Stimulated activated naive B cell treated with anti-CD40 and anti-IgM and Interleukin-4, amounts not matched to agents 10 μg/mL and 1 μg/mL and 100 μg/mL, for 72 hours (primary cell): ENCODE measurements at places on chromosomes 2 and 18.

GRCh38 chr18:52950155-52950554 is 610.2 kb downstream of the DCC start:
- no peak for DNase-seq

DNA sequence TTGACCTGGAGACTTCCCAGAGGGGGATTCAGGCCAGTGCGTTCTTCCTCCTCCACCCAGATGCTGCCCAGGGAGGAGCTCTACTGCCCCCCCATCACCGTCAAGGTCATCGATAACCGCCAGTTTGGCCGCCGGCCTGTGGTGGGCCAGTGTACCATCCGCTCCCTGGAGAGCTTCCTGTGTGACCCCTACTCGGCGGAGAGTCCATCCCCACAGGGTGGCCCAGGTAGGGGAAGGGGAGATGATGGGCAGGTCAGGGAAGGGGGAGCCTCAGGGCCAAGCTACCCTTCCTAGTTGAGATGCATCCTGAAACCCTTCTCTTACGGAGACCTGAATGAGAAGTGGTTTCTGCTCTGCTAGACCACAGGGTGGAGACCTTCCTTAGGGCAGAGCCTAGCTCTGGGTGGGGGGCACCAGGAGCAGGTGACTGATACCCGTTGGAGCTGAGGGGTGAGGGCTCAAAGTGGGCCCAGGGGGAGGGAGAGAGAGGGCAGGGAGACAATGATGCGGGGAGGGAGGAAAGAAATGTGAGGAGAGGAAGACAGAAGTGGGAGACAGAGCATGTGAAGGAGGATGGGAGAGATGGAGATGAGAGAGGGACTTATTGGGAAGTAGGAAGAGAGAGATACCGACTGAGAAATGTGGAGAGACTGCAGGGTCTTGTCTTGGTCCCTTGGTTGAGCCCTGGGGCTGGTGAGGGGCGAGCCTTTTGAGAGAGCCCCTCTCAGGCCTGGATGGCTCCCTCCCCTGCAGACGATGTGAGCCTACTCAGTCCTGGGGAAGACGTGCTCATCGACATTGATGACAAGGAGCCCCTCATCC is 159.4 kb downstream of the DYSF start:
- DNase-seq = no peak

GRCh38 chr2:102147935-102148334 is 5.4 kb downstream of the IL1R1 start:
- DNase-seq = no peak

GRCh38 chr2:160289831-160290230 is 89.8 kb upstream of the ITGB6 start:
- DNase-seq = no peak

DNA sequence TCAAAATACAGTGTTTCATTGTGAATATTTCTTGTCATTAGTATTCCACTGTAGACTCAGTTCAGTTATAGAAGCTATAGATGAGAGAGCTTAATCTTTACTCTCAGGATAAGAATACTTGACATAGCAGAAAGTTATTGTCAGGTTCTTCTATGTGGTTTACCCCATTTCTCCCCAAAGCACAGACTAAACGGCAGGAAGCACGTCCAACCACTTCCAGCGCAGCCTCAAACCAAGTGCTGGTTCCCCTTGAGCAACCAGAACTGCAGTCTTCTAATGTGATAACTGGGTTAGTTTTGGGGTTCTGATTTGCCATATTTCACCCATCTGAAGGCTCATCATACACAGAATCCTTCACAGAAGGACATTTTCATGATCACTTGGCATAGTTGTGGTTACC is 324.7 kb downstream of the SLC8A1 start:
- DNase-seq = no peak

GRCh38 chr2:101781791-101782426 is 84.4 kb downstream of the MAP4K4 start:
- no peak for DNase-seq

GRCh38 chr2:120736202-120736623 is 545 bp downstream of the GLI2 start:
- no peak for DNase-seq

DNA sequence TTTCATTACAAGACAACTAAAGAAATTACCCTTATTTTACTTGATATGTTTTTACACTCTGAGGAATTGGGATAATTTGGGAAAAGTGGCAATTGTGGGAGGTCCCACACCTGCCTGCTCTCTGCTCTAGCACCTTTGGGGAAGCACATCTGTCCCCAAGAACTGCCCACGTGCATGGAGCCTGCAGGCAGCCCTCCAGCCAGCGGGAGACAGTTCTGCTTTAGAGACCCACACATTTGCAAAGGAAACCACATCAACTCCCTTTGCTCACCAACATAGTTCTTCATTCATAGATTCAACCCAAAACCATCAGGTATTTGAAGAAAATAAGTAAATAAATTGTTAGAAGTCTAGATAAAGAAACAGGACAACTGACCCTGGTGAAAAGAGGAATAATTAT is 239.9 kb upstream of the ID2 start:
- DNase-seq = no peak

GRCh38 chr2:105344704-105345345 is 7.5 kb downstream of the C2orf49 start:
- no peak for DNase-seq
